ENCODE measurements at places on chromosomes 3 and 15.

DNA sequence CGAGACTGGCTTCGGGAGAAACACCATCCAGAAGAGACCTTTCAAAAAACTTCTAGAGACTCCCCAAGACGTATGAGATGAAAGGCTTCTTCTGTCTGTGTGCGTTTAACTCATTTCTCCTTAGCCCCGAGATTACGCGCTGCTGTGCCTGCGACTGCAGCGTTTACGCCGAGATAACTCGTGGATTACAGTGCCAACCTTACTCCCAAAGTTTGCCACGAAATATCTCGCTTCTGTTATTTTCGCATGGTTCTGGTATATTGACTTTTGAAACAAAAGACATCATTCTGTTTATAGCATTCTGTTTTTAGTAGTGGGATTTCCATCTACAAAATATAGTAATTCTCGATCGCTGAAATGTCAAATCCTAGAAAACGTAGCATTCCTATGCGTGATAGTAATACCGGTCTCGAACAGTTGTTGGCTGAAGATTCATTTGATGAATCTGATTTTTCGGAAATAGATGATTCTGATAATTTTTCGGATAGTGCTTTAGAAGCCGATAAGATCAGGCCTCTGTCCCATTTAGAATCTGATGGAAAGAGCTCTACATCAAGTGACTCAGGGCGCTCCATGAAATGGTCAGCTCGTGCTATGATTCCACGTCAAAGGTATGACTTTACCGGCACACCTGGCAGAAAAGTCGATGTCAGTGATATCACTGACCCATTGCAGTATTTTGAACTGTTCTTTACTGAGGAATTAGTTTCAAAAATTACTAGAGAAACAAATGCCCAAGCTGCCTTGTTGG is 467 bp downstream of the PGBD4 start:
- DNase-seq, result no peak

DNA sequence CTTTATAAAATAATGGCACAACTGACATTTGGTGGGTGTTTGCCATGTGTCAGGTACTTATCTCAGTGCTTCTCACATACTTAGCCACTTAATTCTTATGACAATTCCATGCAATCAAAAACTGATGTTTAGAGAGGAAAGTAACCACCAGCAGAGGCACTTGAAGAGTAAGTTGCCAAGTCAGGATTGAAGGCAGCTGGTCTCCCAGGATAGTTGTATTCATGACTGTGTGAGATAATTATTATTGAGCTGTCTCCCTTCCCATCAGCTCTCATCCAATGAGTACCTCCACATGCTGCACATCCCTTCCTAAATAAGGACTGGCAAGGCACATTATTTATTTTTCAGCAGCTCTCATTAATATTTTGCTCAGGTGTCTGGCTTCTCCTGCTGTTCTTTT is 4.8 kb downstream of the VEPH1 start:
- no peak for DNase-seq

- DNase-seq, result no peak
These were observed 20.4 kb downstream of the PTH1R start for GRCh38 chr3:46897829-46898320.

- no peak for DNase-seq
These were observed 861.4 kb upstream of the NECTIN3 start for GRCh38 chr3:110210086-110210660.

DNA sequence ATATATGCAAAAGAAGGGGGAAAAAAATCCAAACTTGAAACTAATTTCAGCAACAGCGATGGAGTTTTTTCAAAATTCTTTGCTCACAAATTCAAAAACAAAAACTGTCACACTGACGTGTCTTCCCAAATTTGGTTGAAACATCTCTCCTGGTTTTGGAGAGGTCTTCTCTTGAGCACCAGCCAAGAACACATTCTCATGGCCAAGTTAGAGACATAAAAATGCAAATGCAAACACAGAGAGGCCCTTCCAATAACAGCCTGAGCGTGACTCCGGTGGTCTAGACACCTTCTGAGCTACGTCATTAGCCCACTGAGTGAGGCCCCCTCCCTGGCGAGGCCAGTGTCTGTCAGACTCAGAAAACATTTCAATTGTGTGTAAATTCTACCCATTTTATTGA is 436.0 kb upstream of the PROK2 start:
- DNase-seq, result no peak

Measured in neural progenitor cell (in vitro differentiated cells).